ENCODE measurements at places on chromosomes 6 and 20.

DNA sequence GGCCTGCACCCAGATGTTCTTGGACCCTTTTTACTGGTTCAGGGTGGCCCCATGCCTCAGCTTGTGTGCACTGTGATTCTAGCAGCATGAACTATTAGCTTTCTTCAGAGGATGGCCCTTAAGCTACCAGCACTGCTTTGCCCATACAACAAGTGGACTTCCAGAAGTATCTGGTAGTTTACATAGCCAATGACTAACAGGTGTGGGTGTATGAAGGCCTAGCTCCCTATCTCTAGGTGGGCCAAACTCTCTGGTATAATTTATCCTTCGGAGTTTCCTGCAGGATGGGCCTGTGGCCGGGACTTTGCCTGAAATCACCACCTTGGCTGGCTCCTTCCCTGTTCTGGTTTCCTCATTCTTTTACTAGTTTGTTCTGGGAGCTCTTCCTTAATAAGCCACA is 26.1 kb upstream of the JAG1 start:
- DNase-seq = no peak

DNA sequence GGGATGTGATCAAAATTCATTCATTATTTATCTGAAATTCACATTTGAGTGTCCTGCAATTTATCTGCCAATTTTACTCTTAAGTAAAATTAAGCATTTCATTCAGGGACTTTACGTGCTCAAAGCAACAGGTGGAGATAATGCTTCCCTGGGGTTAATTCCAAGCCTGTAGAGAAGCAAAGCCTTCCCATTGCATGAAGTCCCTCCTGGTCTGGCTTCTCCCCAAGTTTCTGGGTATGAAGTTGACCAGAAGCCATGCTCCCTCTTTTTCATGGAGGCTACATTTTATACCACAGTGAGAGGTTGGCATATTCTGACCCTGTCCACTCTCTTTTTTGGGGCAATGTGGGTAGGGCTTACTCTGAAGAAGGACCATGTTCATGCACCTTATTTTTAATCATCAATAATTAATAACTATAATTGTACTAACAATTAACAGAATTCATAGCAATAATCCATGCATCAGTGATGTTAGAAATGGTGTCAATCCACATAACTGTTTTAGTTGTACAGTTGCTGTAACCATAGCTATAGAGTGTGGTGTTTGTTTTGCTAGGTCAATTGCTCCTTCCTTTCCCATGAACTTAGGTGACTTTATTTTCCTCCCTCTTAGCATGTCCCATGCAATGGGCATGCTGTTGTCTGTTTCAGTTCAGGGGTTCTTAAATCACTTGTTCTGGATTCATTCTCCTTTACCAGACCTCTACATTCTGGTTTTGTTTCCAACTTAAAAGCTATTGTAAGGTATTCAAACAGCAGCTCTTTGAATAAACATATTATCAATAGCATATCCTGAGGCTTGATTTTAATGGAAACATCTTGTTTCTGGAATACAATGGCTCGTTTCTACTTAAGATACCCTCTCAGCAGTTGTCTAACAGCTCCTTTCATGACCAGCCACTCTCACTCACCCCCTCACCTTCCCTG is 1.5 kb downstream of the LAMA4 start:
- DNase-seq = no peak

- DNase-seq = no peak
Measured at GRCh38 chr20:26214991-26215390, 518.3 kb upstream of the ZNF337 start.

DNA sequence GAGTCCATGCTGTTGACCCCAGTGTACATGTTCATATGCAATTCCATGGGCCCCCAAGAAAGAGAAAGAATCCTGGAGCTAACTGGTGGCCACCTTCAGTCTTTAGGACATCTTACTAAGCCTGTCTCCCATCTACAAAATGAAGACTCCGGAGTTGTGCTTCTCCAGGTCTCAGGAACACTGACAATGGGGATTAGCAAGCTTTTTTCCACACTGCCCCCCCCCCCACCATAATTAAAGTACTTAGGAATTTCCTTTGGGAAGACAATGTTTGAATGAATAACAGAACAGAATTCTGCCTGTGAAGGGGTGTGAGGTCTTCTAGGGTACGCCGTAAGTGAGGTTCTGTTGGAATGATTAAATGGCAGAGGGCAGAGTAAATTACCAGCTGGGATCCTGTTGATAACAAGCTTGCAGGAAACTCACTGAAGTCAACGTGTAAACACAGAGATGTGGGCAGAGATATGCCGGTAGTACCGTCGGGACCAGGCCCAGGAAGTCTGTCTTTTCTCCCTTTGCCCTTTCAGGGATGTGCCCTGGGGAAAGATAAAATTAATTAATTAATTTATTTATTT is 63.1 kb downstream of the ANKRD6 start:
- DNase-seq = no peak

DNA sequence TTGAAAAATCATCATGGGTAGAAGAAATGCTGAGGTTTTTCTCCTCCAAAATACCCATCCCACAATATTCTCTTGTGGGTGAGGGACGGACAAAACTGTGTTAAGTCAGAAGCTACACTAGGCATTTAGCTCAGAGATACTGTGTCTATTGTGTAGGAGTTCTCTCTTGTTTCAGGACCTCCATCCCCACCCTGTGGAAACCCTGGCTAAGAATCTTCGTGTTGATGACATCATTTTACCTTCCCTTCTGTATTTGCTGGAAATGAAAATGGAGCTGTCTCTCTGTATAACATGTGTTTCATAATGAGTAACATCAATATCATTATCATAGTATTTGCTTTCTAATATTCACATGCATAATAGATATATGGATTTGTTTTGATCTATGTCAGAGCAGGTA is 1193.0 kb upstream of the CITED2 start:
- DNase-seq = no peak

All from A172 (cell line).